ENCODE measurements at places on chromosomes 5 and 9.

- no peak for DNase-seq
These were observed 875 bp downstream of the TPM2 start for GRCh38 chr9:35688558-35689541.

DNA sequence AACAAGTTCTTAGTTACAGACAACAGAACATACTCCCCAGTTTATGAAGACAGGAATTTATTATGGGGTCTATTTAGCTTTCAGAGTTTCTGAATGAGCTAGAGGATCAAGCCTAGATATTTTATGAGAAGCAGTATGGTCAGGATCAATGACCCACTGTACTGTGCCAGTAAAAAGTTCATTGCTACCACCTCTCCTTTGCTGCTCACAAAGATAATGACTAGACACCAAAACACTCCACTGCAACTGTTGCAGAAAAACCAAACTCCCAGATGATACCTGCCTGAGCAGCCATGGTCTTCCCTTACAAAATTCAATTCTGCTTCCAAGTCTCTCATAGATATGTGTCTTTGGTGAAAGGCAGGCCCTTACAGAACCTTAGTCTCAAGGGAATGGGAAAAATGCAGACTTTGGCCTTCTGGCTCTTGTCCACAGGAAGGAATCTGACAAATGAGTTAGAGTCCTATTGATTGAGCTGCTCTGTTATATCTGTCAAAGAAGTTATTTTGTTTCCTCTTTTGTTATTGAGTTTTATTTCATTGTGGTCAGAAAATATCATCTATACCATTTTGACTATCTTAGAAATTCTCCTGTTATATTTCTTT, 74.7 kb upstream of the RASGRF2 start:
- no peak for DNase-seq

GRCh38 chr5:9015937-9016270, 530.0 kb downstream of the SEMA5A start:
- no peak for DNase-seq

DNA sequence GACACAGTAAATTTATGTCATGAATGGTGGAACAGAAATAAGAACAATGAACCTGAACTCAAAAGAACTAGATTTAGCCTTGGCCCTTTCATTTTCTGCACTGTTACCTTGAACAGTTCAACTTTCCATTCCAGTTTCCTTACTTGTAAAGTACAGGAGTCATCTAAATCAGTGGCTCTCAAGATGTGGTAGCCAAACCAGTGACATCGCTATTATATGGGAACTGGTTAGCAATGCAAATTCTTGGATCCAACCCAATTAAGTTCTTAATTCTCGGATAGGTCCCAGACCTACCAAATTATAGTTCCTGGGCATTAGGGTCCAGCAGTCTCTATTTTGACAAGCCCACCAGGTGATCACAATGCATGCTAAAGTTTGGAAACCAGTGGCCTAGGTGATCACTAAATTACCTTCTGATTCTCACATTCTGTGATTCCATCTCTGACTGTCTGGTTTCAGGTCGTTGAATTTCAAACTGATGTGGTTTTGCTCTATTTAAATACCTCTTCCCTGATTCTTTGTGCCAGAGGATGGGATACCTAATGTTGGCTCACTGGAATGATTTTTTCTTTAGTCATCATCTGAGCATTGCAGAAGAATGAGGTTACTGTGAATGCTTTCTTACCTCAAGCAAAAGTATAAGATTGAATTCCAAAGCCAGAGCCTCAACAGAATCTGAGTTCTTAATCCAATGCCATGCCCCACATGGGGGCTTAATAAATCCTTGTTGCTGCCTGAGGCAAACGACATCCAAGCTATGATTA, 253.8 kb downstream of the ENC1 start:
- no peak for DNase-seq

GRCh38 chr9:35500130-35500748, 10.3 kb downstream of the RUSC2 start:
- DNase-seq: no peak

GRCh38 chr5:78903861-78904260, 81.2 kb downstream of the ARSB start:
- DNase-seq: no peak

GRCh38 chr5:126137891-126138280, 285.3 kb upstream of the GRAMD2B start:
- no peak for DNase-seq

DNA sequence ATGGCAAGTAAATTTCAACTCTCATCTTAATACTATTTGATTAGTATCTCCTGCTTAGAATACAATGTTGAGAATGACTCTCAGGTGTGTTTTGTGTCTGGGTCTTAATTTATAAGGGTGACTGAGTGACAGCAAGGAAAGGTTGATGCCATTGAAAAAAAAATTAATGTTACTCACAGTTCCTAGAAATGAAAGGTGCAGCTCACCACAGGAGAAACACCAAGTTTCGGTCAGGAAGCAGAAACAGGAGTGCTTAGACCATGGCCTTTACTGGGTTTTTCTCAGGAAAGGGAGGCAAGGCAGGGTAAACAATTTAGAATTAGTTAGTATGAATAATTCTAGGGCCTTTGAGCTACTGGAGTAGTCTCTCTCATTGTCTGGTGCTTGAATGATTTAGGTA, 159.2 kb upstream of the C9orf72 start:
- DNase-seq: no peak

Measured in CMK (cell line).